ENCODE measurements at places on chromosomes 1 and 21.
A peak's percentile ranks its signal among the peaks of the same experiment; 100 is the strongest.

DNA sequence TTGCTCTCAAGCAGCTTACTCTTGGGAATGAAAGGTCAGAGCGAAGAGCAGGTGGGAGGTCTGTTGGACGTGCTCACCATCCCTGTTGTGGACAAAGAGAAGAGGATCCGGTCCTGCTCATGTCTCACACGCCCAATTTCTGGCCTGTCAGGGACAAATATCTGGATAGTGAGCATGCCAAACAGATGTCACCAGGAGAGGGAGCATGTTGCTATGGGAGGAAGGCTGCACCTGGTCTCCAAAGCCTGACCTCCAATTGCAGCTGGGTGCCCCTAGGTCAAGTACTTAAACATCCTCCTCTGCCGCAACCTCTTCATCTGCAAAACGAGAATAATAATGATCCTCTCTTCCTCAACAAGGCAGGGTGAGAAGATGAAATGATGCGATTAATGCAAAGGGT lies 53.4 kb downstream of the DMRTA2 start:
- no peaks in the 10 kb centered on the region for H3K36me3 ChIP-seq
- peaks cover 11% of the 10 kb centered on the region for H3K27me3 ChIP-seq
- no peaks in the 10 kb centered on the region for H3K4me1 ChIP-seq
- H3K4me3 ChIP-seq: no peak overlapping the region
- H3K27ac ChIP-seq: no peak overlapping the region

- peaks cover 29% of the 10 kb centered on the region for H3K4me1 ChIP-seq
- H3K27ac ChIP-seq: no peak overlapping the region
- peak; percentile 73 for DNase-seq
- no peaks in the 10 kb centered on the region for H3K27me3 ChIP-seq
- no peaks in the 10 kb centered on the region for H3K36me3 ChIP-seq
Observed at GRCh38 chr1:68329096-68329835, 96.9 kb upstream of the WLS start.

DNA sequence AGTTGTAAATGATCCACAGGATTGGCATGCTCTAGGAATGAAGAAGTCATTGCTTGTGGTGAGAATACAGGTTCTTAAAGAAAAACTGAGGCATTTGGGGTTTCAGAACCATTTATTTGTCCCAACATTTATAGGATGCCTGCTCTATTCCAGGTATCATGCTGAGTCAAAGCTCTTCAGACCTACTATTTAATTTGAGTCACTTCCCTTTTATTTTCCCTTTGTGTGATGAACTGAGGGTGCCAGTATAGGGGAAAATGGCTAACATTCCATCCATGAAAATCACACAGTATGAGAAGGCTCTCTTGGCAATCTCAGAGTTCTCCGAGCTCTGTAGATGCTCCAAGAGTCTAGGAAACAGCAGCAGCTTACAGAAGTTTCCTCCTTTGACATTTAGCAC lies 110.4 kb downstream of the RNF220 start:
- peaks cover 34% of the 10 kb centered on the region for H3K27me3 ChIP-seq
- H3K36me3 ChIP-seq: no peaks in the 10 kb centered on the region
- no peak overlapping the region for H3K27ac ChIP-seq
- no peak for DNase-seq

- no peaks in the 10 kb centered on the region for H3K36me3 ChIP-seq
- H3K4me1 ChIP-seq: peaks cover 22% of the 10 kb centered on the region
- H3K27me3 ChIP-seq: no peaks in the 10 kb centered on the region
- peak; percentile 77 for DNase-seq
- H3K4me3 ChIP-seq: peak within 1 kb of the TSS; percentile 87
Observed at GRCh38 chr1:58576727-58577653, at the start of gene TACSTD2. Gene TACSTD2, minus strand, starts transcription at chr1:58577252. Its CDS starts 96 bp downstream, at chr1:58577156.
